ENCODE measurements at places on chromosomes 12 and 14.

- DNase-seq: no peak
These were observed 10.3 kb downstream of the TWF1 start for GRCh38 chr12:43795716-43796280.

GRCh38 chr12:107449891-107450290, 235.7 kb upstream of the PWP1 start:
- DNase-seq: no peak

GRCh38 chr12:94623161-94623920, 27.0 kb downstream of the TMCC3 start:
- no peak for DNase-seq

DNA sequence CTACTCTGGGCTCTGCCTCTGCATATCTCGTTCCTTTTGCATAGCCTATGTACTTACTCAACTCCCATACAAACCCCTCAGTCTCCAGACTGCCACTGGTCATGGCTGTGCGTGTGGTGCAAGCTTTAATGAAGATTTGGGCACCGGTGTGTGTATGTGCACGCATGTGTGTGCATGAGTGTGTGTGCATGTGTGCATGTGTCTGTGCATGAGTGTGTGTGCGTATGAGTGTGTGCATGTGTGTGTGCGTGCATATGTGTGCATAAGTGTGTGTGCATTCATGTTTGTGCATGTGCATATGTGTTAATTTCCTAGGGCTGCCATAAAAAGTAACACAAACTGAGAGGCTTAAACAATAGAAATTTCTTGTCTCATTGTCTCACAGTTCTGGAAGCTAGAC, 17.1 kb upstream of the TBPL2 start:
- no peak for DNase-seq

GRCh38 chr14:80059041-80059440, 152.3 kb downstream of the DIO2 start:
- no peak for DNase-seq

DNA sequence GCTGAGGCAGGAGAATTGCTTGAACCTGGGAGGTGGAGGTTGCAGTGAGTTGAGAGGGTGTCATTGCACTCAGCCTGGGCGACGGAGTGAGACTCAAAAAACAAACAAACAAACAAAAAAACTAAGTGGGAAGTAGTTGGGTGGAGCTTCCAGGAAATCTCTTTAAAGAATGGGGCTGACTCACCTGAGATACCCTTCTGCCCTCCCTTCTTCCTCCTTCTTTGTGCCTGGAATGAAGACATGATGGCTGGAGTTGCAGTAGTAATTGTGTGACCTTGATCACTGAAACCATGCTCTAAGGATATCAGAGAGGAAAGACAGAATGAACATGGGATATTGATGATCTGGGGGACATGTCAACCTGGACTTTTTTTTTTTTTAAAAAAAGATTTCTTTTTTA, 87.6 kb upstream of the MED13L start:
- DNase-seq: no peak

DNA sequence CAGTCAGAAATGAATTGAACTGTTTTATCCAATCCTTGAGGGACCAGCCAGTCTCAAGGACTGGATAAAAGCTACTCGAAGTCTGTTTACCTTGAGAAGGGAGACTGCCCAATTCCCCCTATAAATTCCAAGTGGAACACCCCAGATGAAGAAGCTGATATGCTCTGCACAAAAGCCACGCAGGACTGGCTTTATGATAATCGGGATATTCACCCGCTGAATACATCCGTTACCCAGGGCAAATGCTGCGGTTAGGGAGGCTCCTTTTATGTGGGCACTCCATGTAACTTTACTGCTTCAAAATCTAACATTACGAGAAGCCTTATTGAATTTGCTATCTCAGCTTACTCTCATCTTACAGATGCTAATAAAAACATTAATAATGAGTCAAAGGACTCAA, 119.1 kb downstream of the DENND5B start:
- no peak for DNase-seq

DNA sequence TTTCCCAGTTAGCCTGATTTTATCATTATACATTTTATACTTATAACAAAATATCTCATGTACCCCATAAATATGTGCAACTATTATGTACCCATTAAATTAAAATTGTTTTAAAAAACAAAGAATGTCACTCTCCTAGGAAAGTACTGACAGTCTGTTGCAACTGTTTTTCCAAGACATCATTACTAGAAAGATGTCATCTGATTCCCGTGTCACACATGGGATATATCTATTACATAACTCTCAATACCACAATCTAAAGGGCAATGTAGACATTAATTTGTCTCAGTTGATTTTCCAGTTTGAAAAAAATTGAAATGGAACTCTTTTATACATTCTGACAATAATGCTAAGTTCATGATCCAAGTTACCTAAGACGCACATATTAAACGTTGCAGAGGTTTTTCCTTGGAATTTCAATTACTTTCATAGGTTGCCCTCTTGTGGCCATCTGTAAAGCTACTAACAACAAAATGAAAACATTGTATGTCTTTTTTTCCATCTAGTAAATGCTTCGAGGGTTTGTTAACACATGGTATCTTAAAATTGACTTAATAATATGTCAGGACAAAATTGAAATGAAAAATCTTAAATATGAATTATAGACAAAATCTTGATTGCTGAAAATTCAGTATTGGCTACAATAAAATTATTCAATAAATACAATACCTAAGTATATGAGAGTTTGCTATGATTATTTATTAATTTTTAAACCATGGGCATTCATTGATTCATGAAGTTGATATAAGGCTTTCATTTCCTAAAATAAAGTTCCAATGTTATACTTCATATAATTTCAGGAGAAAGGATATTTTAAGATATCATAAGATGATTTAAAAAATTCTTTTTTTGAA, 131.6 kb downstream of the PPFIA2 start:
- no peak for DNase-seq
